ENCODE measurements at places on chromosomes 16 and 17.

DNA sequence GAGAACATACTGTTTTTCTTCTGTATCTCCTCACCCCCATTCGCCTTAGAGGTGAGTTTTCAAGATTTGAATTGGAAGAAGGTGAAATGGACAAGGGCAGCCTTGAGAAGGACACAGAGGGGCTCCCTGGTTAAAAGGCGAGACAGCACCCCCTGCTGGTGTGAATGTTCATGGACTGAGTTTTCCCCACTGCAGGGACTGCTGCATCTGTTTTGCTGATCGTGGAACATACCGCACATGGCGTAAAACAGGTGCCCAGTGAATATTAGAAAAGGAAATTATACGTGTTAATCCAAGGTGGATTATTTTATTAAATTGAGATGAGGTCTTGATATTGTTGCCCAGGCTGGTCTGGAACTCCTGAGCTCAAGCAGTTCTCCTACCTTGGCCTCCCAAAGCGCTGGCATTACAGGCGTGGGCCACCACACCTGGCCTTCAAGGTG is 54.5 kb downstream of the NDE1 start:
- peak; percentile 32 for DNase-seq

DNA sequence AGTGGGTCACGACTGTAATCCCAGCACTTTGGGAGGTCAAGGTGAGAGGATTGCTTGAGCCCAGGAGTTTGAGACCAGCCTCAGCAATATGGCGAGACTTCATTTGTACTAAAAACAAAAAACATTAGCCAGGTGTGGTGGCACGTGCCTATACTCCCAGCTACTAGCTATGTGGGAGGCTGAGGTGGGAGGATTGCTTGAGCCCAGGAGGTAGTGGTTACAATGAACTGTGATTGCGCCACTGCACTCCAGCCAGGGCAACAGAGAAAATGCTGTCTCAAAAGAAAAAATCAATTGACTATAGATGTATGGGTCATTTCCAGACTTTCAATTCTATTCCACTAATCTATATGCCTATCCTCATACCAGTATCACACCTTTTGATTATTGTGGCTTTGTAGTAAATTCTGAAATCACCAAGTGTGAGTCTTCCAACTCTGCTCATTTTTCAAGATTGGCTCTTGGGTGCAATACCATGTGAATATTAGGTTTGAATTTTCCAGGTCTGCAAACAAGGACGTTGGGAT is 27.2 kb upstream of the CEP20 start:
- DNase-seq, result no peak

DNA sequence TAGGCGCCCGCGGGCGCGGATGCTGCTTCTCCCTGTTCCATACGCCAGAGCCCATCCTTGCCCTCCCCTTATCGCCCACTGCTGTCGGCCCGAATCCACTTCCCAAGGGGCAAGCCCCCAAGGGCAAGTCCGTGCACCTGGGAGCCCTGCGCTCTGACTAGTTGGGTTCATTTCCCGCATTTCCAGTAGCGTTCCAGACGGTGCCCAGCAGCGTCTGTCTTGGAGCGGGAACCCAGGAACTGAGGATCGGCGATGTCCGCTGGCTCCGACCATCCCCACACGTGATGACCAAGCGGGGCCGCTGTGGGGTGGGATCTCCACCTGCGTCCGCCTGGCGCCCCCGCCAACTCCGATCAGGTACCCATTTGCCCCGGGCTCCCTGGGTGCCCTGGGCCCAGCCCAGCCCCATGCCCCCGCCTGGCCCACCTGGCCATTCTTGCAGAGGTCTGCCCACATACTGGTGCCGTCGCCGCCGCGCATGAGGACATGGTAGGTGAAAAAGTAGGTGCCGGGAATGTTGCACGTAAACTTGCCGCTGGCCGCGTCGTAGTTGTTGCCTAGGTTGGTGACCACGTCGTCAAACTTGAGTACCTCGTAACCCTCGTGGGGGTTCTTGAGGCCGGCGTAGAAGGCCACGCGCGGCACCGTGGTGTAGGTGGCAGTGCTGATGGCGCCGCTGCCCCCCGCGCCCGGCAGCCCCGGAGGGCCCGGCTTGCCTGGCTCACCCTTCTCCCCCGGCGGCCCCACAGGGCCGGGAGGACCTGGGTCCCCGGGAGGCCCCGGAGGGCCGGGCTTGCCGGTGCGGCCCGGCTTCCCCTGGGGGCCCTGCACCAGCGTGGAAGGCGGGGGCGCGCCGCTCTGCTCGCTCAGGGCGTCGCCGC is 837 bp downstream of the C1QL1 start:
- DNase-seq, result no peak

DNA sequence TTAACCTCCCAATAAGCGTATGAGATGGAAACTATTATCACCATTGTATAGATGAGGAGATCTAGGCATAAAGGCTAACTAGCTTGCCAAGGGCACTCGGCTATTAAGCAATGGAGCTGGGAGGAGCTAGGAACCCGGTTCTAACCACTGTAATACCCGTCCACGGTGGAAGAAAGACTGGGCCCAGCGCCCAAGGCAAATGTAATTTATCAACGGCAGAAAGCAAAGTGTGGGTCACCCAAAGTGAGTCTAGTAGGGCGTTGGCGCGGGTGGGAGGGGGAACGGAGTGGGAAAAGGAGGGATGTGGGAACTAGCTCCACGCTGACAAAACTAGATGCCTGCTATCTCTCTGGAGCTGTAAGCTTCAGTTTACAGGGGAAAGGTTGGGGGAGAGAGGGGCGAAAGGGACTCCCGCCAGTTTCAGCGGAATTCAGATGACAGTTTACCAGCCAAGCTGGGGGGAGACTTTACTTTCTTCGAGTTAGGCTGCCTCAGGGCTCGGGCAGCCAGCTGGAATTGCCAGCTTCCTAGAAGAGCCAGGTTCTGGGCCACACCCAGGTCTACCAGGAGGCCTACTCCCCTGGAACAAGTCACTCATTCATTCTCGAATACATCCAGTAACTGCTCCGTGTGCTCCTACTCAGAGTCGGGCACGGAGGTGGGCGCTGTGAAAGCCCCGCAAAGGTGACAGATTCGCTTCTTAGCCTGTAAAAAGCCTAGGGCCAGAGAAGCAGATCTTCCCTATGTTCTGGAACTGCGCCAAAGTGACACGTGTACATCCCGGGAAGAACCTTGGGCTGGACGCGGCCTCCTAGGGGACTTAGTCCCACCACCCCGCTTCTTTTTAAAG is 837 bp downstream of the LRRC59 start:
- DNase-seq, result peak; percentile 67

DNA sequence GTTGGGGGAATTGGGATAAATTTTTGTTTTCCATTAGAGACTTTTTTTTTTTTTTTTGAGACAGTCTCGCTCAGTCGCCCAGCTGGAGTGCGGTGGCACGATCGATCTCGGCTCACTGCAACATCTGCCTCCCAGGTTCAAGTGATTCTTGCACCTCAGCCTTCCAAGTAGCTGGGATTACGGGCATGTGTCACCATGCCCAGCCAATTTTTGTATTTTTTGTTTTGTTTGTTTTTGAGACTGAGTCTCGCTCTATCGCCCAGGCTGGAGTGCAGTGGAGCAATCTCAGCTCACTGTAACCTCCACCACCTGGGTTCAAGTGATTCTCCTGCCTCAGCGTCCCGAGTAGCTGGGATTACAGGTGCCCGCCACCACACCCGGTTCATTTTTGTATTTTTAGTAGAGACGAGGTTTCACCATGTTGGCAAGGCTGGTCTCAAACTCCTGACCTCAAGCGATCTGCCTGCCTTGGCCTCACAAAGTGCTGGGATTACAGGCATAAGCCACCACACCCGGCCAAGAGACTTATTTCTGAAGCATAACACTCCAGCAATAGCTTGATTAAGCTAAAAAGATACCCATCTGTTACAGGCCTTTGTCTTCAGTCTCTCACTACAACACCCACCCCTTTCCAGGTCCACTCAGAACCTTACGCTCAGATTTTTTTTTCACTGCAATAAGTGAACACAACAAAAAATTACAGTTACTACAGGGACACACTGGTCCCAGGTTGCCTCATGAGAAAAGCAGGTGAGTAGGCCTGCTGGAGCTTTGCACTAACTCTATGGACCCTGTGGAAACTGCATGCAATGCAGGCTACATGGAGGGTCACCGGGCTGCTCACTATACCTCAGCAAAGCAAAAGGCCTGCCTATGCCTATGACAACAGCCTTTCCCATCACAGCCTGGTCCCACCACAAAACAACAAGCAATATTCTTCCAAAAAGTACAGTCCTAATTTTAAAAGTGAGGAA is 34.6 kb downstream of the KANSL1 start:
- no peak for DNase-seq

DNA sequence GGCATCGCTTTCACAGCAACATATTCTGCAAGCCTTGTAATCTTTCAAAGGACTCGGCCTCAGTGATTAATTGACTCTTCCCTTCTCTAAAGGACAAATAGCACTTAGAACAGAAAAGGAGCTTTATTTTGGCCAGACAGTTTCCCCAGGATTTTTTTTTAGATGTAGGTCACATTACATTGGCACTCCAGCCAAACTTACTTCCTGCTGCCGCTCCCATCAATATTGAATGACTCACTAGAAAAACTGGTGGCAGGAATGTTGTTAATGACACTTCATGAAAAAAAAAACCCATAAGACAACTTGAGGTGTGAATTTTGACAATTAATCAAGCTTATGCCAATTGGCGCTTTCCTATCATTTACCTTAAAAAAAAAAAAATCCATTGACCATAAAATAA is 432.6 kb downstream of the TOX3 start:
- DNase-seq, result no peak

DNA sequence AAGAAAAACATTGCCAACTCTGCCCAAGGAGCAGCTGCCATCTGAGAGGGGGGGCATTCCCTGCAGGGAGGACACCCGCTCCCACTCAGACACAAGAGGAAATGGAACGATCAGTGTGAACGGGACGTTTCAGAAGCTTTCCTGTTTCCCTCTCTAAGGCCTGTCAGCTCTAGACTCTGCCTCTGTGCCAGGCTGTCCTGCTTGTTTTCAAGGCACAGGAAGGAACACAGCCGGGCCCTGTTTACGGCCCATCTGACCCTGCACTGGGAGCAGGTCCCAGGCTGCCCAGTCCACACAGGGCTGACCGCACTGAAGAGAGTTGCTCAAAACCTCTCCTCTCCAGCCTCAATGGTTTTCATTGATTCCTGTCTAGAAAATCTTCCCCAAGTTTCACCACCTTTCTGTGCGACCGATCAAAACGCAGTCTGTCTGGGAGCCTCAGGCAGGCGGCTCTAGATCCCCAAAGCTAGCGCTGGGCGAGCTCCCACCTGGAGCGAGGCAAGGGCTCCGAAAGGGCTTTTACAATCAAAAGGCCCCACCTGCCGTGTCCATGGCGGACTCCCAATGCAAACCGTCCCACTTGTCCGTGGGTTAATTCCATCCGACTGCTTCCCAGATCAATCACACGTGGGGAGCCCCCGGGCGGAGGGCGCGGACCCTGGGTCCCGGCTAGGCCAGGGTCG is 1.5 kb downstream of the PIEZO1 start:
- no peak for DNase-seq

DNA sequence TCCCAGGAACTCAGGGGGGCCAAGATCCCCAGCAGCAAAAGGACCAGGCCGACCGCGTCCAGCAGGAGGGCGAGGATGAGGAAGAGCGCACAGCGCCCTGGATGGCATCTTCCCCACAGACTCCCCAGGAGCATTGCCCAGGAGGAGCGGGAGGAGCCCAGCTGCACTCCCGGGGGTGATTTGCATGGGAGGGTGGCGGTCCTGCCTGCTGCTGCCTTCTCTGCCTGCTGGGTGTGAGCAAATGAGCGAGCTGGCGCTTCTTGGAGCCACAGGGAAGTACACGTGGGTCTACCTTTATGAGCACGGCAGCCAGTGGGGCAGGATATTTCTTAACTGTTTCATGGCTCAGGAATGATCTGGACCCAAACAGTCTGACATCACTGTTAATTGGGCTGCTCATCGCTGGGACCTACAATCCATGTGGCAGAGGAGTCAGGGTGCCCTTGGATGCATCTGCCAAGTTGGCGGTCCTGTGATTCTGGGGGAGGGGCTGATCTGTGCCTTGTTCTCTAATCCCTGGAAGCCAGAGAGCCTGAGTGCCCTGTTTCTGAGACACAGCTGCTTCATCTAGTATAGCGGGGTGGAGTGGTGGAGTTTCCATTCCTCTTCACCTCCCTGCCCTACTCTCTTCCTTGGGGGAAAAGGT is at the start of gene TMEM238L:
TSS of gene TMEM238L (minus strand) at position 270 of the 646 bp plus-strand sequence. CDS start at position 134, 136 bp downstream.
- DNase-seq, result no peak

DNA sequence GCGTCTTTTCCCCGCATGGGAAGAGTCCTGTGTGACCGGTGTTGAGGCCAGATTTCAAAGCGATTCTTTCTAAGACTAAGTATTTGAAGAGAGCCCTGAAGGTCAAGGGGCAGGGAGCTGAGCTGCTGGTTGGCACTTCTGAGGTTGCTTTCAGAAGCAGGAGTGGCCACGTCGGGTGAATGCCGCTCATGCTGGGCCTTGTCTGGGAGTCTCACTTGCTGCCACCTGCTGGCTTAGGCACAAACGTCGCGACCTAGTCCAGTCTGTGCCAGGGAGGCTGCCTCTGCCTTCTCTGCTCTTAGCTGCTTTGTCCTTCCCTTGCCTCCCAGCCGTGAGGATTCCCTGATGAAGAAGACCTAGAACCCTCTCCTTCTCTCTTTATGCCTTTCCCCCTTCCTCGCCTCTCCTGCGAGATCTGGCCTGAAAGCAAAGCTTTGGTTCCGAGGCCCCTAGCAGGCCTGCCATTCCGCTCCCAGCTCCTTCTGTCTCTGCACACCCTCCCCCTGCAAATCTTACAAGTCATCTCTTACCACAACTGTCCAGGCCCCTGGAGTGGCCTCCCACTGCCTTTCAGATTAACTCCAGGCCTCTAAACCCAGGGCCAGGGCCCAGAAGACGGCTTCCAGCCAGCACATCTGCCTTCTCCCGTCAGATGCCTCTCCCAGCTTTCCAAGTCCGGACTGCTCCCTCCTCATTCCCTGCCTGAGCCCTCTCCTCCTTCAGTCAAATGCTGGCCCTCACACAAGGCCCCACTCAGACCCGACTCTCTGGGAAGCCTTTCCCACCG is 11.4 kb downstream of the CTNS start:
- peak; percentile 4 for DNase-seq

DNA sequence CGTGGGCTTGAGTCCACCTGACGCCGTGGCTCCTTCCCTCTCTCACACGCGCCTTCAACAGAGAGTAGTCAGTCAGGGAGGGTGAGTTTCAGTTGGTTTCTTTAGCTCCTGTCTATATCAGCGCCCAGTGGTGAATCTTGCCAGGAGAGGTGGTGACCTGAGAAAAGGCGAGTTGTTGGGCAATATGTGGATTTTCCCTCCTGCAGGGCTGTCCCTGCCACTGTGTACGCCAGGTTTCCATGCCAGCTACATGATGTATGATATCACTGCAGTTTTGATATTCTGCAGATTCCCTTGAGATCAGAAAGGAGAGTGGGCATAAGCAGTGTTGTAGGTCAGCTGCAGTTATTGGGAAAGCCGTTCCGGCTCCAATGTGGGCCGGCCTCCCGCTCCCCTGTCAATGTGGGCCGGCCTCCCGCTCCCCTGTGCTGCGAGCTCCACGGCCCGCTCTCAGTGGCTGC is 31.4 kb downstream of the BANP start:
- DNase-seq, result no peak
